SK-MEL-5 (cell line): ENCODE measurements at places on chromosomes 13 and 19. TPM values are rescaled to one million over a fixed set of nuclear protein-coding genes. Genes with fewer than 3 reads are reported as not detected.

- DNase-seq, result no peak
Observed at GRCh38 chr13:105097521-105097920, 1437.9 kb downstream of the EFNB2 start.

- DNase-seq, result no peak
Observed at GRCh38 chr13:32419862-32420261, 8.1 kb downstream of the N4BP2L1 start.

DNA sequence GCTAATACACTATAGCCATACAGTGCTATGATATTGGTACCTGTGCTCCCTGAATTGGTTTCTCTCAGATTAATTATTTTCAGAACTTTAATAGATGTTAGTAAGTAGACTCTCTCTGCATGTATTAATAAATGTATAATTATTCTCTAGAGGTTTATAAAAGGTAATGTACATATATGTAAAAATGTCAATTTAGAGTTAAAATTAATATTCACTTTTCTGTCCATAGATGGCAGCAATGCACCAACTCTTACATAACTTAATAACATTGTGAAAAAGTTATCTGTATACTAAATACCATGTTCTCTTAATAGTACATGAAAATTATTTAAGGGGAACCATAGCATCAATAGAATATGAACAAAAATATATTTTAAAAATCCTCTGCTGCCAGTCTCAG, 515.0 kb upstream of the KLHL1 start:
- DNase-seq, result peak; percentile 34

DNA sequence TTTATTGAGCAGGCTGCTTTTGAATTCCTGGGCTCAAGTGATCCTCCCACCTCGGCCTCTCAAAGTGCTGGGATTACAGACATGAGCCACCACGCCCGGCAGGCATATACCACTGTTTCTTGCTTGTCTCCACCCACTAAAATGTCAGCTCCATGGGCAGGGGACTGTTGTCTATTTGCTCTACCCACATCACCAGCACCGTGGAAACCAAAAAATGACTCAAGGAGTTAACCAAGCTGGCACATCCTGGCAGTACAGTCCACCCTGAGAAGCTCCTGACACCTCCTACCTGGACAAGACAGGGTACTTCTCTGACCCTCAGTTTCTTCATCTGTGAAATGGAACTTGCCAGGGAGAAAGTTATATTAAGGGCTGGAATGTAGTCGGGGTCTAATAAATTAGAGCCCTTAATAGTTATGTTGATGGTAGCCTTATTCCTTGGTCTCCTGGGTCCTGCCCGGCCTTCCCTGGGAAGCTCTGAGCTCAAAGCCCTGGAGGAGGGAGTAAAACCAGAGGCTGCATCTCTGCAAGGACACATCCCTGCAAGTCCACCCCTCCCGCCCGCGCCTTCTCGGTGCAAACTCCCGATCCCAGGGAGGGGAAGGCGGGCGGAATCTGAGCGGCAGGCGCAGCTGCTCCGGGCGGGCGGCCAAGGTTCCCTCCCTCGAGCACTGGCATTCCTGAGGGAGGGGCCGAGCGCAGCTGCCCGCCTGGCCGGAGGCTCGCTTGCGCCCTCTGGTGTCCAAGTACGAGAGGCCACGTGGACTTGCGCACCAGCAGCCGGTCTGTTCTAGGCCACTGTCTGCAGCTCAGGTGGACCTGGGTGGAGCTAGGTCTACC, 14.1 kb downstream of the RDH8 start:
- DNase-seq, result peak; percentile 86

DNA sequence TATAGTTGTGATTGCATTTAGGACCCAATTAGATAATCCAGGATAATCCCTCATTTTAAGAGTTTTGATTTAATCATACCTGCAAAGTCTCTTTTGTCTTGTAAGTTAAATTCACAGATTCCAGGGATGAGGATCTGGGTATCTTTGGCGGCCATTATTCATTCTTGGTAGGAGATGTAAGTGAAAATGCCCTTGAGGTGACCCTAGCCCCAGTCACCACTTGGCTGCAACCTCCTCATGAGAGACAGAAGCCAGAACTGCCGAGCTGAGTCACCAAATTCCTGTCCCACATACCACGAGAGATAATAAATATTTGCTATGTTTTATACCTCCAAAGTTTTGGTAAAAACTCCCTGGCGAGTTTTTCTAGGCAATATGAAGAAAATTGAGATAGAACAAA, 389.4 kb downstream of the RFC3 start:
- DNase-seq, result no peak

GRCh38 chr13:103395139-103395538, 328.9 kb upstream of the SLC10A2 start:
- no peak for DNase-seq

- peak; percentile 13 for DNase-seq
Observed at GRCh38 chr19:4522291-4523002, 4.2 kb upstream of the PLIN4 start.

DNA sequence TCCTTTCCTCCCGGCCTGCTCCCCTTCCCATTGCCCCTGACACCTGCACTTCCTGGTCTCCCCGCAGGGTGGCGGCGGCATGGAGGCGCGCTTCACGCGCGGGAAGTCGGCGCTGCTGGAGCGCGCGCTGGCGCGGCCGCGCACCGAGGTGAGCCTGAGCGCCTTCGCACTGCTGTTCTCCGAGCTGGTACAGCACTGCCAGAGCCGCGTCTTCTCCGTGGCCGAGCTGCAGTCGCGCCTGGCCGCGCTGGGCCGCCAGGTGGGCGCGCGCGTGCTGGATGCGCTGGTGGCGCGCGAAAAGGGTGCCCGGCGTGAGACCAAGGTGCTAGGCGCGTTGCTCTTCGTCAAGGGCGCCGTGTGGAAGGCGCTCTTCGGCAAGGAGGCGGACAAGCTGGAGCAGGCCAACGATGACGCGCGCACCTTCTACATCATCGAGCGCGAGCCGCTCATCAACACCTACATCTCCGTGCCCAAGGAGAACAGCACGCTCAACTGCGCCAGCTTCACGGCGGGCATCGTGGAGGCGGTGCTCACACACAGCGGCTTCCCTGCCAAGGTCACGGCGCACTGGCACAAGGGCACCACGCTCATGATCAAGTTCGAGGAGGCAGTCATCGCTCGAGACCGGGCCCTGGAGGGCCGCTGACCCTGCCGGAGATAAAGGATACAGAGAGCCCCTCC, 1.7 kb downstream of the TRAPPC5 start:
- DNase-seq, result no peak

- no peak for DNase-seq
Observed at GRCh38 chr19:4993683-4994082, 24.8 kb downstream of the KDM4B start.

GRCh38 chr13:58032676-58033460, 401.3 kb downstream of the PCDH17 start:
- no peak for DNase-seq

GRCh38 chr13:106083620-106084350, 451.7 kb downstream of the EFNB2 start:
- DNase-seq, result peak; percentile 53

GRCh38 chr19:48417421-48417820, 24.0 kb downstream of the GRIN2D start:
- DNase-seq, result no peak

GRCh38 chr13:23674795-23675640, 104.8 kb downstream of the TNFRSF19 start:
- DNase-seq, result no peak

GRCh38 chr19:45508417-45508860, 1.2 kb downstream of the VASP start:
- DNase-seq, result peak; percentile 28

- no peak for DNase-seq
Observed at GRCh38 chr19:4671185-4671851, 1.2 kb upstream of the MYDGF start.

GRCh38 chr19:38168637-38169036, 55.4 kb downstream of the DPF1 start:
- DNase-seq, result no peak

DNA sequence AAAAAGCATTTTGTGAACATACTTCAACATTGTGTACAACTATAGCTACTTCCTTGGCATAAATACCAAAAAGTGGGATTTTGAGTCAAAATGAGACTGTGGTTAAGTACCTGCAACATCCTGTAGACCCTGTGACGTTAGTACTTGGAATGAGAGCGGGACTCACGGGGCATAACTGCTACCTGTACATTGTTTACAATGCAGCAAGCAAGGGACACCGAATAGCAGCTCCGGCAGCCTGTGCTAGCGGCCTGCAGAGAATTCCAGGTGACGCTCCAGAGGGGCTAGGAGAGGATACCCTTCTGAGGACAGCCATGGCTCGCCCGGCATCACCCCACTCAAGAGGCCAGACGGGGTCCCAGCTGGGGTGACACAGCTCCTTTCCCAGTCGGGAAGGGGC, 824 bp upstream of the ZNF331 start:
- no peak for DNase-seq

- no peak for DNase-seq
Observed at GRCh38 chr19:51124729-51125128, at the start of gene SIGLEC9. SIGLEC9 (plus strand) TSS chr19:51124906; CDS start chr19:51124975, 69 bp downstream.

- DNase-seq, result no peak
Observed at GRCh38 chr13:25067064-25067463, 28.9 kb upstream of the PABPC3 start.

- DNase-seq, result peak; percentile 36
Observed at GRCh38 chr19:13526552-13526951, 20.3 kb upstream of the CACNA1A start.

DNA sequence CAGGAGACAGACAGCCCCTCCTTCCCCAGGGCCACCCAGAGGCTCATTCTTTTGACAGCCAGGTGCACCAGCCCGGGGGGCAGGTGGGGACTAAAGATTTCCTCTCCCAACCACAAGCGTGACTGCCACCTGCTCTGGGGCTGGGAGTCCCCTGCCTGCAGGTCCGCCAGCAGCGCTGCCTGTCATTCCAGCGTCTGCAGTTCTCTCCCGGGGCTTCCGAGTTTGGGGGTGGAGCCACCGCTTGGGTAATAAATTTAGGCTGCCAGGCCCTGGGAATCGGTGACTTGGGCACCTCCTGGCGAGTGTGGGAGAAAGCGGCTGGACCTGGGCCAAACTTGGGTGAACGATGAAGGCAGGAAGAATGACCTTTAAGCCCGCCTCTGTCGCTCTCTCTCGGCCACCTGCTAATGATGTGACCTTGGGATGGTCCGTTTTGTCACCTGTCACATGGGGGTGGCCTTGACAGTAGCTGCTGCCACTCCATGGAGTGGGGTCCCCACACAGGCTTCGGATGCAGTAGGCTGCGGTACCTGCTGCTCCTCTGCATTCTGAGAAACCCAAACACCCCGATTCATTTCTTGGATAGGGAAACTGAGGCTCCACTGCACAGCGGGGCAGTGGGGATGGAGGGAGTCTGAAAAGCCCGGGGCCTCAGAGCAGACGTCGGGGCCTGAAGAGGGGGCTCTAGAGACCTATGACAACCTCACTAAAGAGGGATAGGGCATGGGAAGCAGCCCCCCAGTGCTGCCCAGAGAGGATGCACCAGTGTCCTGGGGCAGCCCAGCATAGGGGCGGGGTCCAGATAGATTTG, 12.8 kb downstream of the FUT6 start:
- DNase-seq, result no peak

DNA sequence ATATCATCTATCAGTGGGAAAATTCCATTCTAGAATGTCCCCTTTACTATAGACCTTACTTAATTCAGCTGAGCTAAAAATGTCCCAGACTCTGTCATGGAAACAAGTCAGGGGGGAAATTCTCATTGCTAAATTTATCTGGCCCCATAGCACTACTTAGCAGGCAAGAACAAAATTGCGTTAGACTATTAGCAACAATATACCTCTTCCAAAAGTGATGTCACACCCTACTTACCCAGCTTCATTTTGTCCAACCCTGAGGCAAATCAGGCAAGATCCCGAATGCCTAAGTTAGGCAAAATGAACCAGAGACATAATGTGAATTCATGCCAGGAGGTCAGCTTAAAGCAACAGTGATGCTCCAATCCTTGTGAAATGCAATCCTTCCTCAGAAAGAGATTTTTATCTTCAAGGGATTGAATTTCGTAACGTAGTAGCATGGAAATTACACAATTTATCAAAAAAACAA, 93.7 kb downstream of the FRY start:
- no peak for DNase-seq

DNA sequence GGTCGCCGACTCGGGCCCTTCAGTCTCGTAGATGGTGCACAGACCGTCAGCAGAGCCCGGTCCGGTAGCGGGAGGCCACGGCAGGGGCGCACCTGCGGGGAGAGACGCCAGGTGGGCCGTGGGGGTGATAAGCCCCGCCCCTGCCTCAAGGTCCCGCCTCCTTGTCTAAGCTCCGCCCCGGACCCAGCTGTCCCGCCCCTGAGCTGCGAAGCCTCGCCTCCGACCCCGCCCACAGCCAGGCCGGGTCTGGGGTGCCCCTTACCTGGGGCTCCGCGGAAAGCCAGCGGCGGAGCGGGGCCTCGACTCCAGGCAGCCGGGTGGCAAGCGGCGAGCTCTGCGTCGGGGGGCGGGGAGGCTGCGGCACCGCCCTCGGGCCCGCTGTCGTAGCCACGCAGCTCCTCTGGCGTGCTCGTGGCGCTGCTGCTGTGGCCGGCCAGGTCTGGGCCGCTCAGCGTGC, 4.7 kb downstream of the PRR36 start:
- DNase-seq, result peak; percentile 55

GRCh38 chr19:2432131-2432848, 4.9 kb upstream of the TIMM13 start:
- no peak for DNase-seq

- no peak for DNase-seq
Observed at GRCh38 chr13:30423891-30424290, 1.6 kb downstream of the UBE2L5 start.

DNA sequence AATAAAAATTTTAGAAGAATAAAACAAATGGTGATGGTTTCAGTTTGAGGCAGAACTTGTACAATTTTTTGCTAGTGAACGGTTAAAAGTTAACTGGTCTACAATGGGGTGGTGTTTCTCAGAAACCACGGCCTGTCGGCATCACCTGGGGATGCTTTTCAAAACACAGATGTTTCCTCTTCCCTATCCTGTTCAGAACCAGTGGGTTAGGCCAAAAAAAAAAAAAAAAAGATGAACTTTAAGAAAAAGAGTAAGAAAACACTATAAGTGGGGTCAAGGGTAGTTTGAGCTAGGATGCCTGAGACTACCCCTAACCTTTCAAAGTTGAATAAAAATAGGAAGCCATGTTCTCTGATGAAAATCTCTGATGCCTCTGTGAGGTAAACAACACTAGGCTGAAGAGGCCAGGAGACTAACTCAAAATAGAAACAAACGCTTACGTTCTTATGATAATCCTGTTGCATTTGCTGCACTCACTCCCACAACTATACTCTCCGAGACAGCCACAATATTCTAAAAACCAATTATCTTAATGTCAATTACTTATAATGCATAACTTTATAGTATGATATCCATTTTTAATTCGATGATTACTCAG, 3.3 kb downstream of the MTIF3 start:
- no peak for DNase-seq

GRCh38 chr13:30572859-30573275, 44.9 kb upstream of the USPL1 start:
- DNase-seq, result peak; percentile 73

GRCh38 chr13:83221813-83222241, 660.4 kb downstream of the SLITRK1 start:
- DNase-seq, result no peak

TICAM1 gene
- total RNA-seq, result 2.6 and 3.1 TPM in 2 replicates

PLIN4 gene
- total RNA-seq, result 0.05 TPM in 2 replicates

SMIM44 gene
- total RNA-seq, result not detected in 2 replicates

REEP6 gene
- 3.2 and 4.5 TPM in 2 replicates for total RNA-seq

KIR2DL1 gene
- total RNA-seq, result not detected in 2 replicates

ASF1B gene
- total RNA-seq, result 16.6 TPM in 2 replicates

FFAR3 gene
- total RNA-seq, result not detected in 2 replicates

SULT2A1 gene
- 0.16 and 0.21 TPM in 2 replicates for total RNA-seq

TMEM259 gene
- total RNA-seq, result 44.8 and 51.8 TPM in 2 replicates

LILRB4 gene
- total RNA-seq, result not detected in 2 replicates

CLEC17A gene
- total RNA-seq, result 0.26 TPM in 1 of 2 replicates, not detected in the other

ICAM4 gene
- 0.08 TPM in 1 of 2 replicates, not detected in the other for total RNA-seq

VAV1 gene
- total RNA-seq, result not detected in 2 replicates
